ENCODE measurements at places on chromosomes 11 and 22.

- DNase-seq = peak; percentile 82
These were observed 13.3 kb upstream of the CYP2R1 start for GRCh38 chr11:14905104-14906033.

- peak; percentile 95 for DNase-seq
These were observed at the start of gene CENATAC for GRCh38 chr11:118997627-118998387. Gene CENATAC (plus strand): TSS chr11:118998138. CDS start chr11:118998198, 60 bp downstream.

DNA sequence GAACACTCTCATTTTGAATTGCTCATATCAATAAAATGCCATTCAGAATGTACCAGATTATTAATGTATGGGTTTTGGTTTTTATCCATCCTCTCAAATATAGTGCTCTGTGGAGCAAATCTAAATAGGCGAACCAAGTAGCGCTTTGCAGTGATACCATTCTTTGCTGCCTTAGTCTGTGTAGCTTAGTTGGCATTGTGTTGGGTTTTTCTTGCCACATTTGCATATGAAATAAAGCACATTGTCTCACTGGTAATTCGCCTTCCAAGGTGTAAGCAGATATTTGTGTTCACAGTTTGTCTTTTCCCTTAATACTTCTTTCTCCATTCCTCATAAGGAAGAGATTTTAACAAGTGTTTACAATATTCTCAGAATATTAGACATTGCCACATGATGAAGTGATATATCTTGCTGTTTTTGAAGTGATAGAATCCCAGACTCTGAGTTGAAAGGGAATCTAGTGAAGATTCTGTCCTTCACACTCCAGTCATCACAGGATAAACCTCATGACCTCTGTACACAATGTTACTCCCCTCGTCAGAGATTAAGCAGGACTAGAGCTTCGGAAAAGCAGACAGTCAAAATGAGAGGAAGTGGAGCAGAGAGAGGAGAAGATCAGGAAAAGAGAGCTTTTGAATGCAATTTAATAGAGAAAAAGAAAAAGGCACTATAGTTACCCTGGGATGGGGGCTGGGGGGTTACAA is 16.5 kb downstream of the C11orf91 start:
- no peak for DNase-seq

DNA sequence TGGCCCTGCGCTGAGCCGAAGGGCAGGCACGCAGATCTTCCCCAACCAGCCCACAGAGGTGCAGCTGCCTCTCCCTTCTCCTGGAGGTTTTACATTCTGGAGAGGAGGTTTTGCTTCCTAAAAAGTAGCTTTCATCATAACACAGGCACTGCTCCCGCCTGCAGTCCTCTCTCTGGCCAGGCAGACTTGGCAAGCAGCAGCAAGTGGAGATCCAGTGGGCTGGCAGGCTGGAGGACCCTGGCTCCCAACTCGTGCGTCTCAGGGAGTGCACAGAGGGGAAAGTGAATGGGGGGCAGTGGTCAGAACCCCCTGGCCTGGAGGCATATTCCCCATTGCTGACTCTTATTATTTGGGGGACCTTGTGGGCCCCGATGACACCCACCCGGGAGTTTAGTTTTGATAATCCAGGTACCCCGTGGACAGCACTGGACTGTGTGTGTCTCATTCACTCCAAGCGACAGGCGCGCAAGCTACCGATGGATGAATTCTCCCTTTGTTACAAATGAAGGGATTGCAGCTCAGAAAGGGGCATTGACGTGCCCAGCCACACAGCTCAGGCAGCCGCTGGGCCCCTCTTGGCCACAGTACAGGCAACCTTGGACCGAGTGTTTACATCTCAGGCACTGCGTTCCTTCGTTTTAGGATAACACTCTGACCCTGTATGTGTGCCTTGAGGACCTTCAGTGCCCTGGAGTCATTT is 1223.9 kb downstream of the BRD1 start:
- DNase-seq = no peak

DNA sequence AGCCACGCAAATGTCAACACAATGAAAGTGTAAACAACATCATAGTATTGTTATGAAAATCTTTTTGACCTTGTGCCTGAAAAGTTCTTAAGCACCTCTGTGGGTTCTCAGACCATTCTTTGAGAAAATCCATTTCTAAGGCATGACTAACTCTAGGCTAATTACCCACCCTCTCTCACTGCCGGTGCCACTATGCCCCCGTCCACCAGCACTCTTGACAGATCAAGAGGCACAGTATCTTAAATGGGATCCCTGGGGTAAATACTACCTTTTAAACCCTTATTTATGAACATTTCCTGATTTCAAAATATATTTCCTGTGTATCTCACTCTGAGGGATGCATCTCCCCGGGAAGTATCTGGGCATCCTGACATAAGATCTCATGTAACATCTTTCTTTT is 607.5 kb downstream of the METTL15 start:
- no peak for DNase-seq
